Activated CD8-positive, alpha-beta T cell treated with anti-CD3 and anti-CD28 coated beads for 36 hours (primary cell): ENCODE measurements at places on chromosomes 13 and 19. TPM values are rescaled to one million over a fixed set of nuclear protein-coding genes. Genes with fewer than 3 reads are reported as not detected.

AKT2 gene
- total RNA-seq: 144 TPM

DNA sequence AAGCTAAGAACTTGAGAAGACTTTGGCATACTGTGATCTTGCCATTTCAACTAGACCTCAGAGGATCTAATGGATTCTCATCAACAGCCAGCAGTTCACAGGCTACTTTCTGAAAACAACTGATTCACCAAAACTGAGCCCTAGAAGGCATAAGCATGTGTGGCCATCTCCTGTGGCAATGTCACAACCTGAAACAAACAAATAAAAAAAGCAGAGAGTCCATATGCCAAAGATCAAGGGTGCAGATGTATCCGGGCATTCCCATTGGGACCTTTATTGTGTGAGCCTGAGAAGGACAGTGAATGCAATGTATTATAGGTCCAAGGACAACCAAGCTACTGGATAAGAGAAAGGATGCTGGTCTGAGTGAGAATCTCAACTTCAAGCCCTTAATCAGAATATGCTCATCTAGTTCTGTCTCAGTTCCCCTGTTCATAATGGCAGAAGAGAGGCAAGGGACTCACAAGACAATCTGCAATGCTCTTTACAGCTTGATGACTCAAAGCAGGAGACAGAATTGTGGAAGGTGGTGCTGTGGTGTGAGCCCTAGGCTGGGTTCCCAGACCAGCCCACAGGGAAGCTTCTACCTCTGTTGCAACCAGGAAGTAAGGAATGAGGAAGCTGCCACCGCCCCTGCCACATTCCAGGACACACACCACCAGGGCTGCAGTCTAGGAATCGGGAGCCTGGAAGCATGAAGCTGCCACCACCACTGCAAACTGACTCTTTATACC is 133.7 kb downstream of the RAP2A start:
- DNase-seq: no peak

SOX1 gene
- not detected for total RNA-seq

GPI gene
- 847 TPM for total RNA-seq

MIA gene
- total RNA-seq: not detected

KLF5 gene
- total RNA-seq: 1.6 TPM

GRCh38 chr19:34235425-34235940 is 18.9 kb upstream of the GARRE1 start:
- DNase-seq: no peak

TMEM145 gene
- total RNA-seq: 3.0 TPM

ZNF723 gene
- total RNA-seq: not detected

GRCh38 chr13:48562296-48563066 is 29.6 kb upstream of the RCBTB2 start:
- peak; percentile 88 for DNase-seq

GRCh38 chr13:31996601-31997000 is 35.0 kb upstream of the FRY start:
- no peak for DNase-seq

HPN gene
- not detected for total RNA-seq

DNA sequence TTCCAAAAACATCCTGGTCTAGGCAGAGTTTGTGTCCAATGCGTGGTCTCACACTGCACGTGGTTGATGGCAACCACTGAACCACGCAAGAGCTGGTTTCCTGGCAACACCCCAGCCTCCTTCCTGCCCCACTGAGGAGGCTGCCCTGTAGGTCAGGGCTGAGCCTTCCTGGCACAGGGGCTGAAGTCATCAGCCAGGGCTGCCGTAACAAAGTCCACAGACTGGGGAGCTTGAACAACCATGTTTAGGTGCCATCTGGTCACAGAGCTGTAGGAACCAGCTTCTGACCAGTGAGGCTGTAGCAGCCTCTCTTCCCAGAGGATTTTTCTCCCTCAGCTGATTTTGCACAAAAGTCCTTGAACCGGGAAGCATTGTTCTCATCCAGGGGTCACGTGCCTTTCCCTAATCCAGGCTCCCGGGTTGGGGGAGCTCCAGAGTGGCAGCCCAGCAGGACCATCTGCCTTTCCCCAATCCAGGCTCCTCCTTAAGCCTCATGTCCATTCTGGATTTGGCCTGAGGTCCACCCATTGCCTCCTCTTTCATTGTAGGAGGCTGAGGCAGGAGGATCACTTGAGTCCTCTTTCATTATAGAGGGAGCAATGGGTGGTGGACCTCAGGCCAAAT is 53.9 kb downstream of the CHST8 start:
- DNase-seq: no peak

- DNase-seq: no peak
Observed at GRCh38 chr13:39577838-39578491, 25.0 kb downstream of the LHFPL6 start.
